ENCODE measurements at places on chromosomes 16 and 17.

DNA sequence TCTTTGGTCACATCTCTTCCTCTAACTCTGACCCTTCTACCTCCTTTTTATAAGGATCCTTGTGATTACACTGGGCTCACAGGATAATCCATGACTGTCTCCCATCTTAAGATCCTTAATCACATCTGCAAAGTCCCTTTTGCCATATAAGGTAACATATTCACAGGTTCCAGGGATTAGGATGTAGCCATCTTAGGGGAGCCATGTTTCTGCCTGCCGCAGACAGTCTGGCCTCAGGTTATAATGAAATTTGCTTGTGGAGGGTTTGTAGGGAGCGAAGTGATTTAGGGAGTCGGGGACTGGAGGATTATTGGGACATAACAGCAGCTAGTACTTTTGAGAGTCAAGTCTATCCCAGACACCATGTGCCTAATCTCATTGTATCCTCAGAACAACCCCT, 7.7 kb downstream of the EEF2K start:
- no peak for DNase-seq

GRCh38 chr17:57861790-57862693, 12.2 kb upstream of the MRPS23 start:
- DNase-seq: peak; percentile 84

DNA sequence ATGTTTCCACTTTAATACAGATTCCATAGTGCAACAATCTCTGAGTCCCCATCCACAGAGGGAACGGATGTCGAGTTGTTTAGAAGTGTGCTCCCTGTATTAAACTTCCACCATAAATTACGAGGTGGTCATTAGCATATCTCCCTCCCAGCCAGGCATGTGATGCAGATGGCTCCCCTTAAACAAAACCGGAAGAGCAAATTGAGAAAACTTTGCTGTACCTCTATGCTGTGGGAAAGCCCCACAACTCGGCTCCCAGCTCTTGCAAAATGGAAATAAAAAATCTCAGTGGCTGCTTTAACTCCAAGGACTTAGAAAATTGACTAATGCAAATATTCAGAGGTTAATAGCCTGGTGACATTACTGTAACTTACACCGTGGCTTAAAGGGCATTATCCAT, 290.9 kb downstream of the MAF start:
- no peak for DNase-seq

DNA sequence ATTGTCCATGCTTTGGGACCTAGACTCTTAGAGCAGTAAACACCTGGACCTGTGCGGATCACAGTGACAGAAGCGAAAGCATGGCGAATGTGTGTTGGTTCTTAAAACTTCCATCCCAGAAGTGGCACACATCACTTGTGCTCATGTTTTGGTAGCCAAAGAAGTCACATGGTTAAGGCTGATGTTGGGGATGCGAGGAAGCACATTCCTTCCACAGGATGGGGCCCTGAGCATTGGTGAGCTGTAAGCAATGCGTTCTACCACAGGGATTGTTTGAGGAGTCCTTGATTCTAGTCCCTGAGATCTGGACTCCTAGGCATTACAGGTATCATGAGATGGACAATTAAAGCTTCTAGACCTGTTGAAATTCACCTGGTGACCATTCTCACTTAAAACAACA, 375.9 kb downstream of the UTP18 start:
- DNase-seq: no peak

DNA sequence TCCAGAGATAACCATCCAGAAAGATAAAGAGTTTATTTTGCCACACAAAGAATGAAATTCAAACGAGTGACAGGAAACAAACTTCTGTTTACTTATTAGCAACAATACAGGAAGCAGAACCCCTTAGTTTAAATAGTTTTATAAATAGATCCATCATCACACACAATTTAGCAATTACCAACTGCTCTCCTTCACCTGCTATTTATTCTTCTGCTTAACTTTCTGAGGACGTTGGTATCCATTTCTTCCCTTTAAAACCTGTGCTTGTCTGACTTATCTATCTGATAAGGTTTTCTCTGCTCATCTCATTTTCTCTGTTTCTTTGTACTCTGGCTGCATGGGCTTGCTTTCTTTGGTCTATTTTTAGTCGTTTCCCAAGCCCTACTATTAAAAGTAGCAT, 4.3 kb upstream of the ADAMTS18 start:
- no peak for DNase-seq

DNA sequence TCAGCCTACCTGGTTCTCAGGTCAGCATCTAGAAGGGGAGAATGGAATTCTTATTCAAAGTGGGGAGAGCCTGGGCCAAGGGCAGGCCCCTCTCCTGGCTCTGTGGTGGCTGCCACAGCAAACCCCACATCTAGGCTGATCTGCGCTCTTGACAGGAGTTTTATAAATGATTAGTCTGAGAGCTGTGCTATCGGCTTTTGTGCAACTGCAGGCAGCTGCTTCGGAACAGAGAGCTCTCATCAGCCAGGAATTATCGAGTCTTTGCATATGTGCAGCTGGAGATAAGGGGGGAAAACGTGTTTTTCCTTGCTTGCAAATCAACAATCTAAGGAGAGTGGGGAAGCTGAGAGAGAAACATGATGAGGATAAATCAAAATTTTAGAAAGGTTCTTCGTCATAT, 91.7 kb downstream of the HS3ST3A1 start:
- no peak for DNase-seq

GRCh38 chr17:42525221-42525620, 10.8 kb upstream of the NAGLU start:
- no peak for DNase-seq

GRCh38 chr16:12146966-12147365, 170.4 kb downstream of the SNX29 start:
- DNase-seq: no peak

DNA sequence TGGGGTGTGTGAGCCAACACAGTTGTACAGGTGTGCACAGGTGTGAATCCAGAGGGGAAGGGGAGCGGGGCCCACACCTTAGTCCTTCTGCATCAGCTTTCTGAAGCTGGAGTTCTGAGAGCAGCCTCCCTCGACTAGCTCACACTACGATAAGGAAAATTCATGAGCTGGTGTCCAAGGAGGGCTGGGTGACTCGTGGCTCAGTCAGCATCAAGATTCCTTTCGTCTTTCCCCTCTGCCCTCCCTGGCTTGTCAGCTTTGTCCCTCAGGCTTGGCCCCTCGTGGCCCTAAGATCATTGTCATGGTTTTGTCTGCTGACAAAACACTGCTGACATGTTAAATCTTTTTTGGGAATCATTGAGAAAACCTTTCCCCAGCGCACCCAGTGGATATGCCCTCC, 47.5 kb downstream of the OR1D5 start:
- DNase-seq: no peak

- no peak for DNase-seq
Observed at GRCh38 chr17:42107597-42108576, 4.6 kb downstream of the DHX58 start.

- DNase-seq: no peak
Observed at GRCh38 chr17:22704674-22705073, 1012.4 kb downstream of the KCNJ18 start.

- DNase-seq: no peak
Observed at GRCh38 chr17:77839698-77840512, 118.6 kb upstream of the TNRC6C start.

- no peak for DNase-seq
Observed at GRCh38 chr17:14032234-14032633, 37.1 kb upstream of the COX10 start.

DNA sequence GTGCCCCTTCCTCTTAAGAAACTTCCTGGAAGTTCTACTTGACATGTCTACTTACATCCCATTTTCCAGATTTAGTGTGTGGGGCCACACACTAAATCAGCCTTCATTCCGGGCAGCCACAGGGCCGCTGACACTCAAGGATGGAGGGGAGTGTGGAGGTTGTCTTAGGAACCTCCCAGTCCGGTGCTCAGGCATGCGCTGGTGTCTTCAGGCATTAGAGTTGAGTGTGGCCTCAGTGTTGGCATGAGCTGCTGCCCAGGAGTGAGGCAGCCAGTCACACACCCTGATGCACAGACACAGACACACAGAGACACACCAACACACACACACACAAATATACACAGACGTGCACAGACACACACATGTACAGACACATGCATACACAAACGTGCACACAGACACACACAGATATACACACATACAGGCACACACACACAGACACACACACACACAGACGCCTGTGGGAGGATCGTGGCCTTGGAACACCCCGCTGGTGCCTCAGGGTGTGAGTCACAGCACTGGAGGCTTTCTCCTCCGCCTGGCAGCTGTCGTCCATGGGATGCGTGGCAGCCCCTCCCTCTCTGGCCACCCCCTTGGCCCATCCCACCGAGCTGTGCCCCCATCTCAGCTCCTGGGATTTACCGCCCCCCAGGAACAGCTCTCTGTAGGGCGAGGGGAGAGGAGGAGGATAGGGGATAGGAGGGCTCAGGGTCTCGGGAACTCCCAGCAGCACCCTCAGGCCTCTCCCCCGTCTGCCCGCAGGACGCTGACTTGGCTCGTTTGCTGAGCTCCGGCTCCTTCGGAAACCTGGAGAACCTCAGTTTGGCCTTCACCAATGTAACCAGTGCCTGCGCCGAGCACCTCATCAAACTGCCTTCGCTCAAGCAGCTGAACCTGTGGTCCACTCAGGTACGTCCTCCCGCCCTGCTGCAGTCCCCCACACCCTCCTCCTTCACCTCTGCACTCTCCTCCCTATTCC, 75.6 kb upstream of the PLCG2 start:
- no peak for DNase-seq

DNA sequence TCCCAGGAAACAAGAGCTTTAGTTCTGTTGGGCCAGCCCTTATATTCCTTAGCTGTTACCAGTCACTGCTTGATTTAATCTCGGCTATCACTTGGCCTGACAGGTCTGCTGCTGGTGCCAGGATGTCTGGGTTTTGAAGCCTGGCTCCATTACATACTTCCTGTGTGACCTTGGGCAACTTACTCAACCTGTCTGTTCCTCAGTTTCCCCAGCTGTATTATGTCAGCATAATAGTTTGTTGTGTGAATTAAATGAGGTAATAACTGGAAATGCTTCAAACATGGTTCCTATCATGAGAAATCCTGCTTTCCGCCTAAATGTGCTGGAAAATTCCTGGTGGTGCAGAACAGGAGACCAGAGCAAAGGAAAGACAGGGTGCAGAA, 50.6 kb upstream of the STH start:
- no peak for DNase-seq

- no peak for DNase-seq
Observed at GRCh38 chr17:2090804-2091534, 36.1 kb downstream of the HIC1 start.

- no peak for DNase-seq
Observed at GRCh38 chr16:72865258-72865657, 182.7 kb downstream of the ZFHX3 start.

DNA sequence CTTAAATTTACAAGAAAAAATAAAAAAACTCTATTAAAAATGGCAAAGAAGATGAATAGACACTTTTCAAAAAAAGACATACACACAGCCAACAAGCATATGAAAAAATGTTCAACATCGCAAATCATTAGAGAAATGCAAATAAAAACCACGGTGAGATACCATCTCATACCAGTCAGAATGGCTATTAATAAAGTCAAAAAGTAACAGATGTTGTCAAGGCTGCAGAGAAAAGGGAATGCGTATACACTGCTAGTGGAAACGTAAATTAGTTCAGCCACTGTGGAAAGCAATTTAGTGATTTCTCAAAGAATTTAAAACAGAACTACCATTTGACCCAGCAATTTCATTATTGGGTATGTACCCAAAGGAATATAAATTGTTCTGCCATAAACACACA, 31.4 kb downstream of the CAPNS2 start:
- no peak for DNase-seq

GRCh38 chr16:50114357-50115129, 38.6 kb upstream of the TENT4B start:
- DNase-seq: no peak

- DNase-seq: no peak
Observed at GRCh38 chr17:77628035-77628434, 330.5 kb upstream of the TNRC6C start.

DNA sequence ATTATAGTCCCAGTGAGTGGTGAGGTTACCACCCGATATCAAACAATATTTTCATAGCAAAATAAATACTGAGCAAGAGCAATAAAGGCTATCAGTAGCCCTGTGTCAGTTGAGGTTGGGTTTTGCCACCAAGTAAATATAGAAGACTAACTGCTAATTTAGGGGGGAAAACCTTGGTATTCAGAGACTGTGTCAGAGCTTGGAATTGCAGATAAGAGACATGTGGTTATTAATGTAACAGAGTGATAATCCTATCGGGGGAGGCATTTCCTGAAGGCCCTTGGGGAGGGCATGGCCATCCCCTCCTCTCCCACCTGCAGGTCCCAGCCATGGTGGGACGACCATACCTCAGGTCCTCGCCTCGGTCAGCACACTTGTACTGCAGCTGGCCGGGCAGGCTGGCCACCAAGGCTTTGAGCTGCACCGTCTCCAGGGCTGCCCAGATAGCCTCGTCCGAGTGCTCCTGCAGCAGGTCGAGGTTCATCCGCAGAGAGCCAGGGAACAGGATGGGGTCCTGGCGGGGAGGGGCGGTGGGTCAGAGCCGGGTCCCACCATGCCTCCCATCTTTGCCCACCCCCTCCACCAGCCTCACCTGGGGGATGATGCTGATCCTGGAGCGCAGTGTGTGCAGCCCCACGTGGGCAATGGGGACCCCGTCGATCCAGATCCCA, 68.9 kb downstream of the ABCC6 start:
- DNase-seq: no peak

- no peak for DNase-seq
Observed at GRCh38 chr17:9322326-9322725, 253.3 kb downstream of the STX8 start.

GRCh38 chr17:42116705-42117396, 4.3 kb downstream of the KAT2A start:
- DNase-seq: no peak

GRCh38 chr17:8287651-8288335, 677 bp upstream of the RANGRF start:
- DNase-seq: no peak

DNA sequence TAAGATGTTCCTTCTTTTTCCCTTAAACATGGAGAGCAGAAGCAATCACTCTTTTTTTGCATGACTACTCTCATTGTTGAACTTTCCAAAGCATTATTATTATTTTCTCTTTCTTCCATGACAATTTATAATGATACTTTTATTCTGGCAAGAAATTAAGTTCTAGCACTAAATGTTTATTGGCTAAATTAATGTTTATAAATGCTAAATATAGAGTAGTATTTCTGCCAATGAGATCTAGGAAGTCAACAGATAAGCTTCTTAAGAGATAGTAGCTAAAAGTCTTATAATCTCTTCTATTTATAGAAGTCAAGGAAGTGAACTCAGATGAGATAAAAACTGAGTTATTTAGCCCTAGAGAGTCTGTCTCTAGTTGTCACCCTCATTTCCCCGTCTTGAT, 920.1 kb downstream of the KCNJ2 start:
- no peak for DNase-seq
